ENCODE measurements at places on chromosomes 1 and 21.

GRCh38 chr1:21774835-21775549 is 8.0 kb downstream of the USP48 start:
- no peak for DNase-seq

DNA sequence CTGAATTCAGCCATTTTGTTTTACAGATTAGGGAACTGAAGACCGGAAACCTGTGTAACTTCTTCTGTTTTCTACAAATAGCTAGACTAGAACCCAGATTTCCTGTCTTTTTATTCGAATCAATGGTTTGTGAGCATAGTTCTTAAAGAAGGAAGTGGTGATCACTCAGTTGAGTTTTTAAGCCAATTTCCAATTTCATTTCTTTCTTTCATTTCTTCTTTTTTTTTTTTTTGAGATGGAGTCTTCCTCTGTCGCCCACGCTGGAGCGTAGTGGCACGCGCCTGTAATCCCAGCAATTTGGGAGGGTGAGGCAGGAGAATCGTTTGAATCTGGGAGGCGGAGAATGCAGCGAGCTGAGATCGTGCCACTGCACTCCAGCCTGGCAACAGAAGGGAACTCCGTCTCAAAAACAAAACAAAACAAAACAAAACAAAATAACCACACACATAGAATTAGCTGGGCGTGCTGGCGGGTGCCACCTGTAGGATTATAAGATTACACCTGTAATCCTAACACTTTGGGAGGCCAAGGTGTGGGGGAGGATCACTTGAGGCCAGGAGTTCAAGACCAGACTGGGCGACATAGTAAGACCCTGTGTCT is 3.0 kb upstream of the MDM4 start:
- no peak for DNase-seq

DNA sequence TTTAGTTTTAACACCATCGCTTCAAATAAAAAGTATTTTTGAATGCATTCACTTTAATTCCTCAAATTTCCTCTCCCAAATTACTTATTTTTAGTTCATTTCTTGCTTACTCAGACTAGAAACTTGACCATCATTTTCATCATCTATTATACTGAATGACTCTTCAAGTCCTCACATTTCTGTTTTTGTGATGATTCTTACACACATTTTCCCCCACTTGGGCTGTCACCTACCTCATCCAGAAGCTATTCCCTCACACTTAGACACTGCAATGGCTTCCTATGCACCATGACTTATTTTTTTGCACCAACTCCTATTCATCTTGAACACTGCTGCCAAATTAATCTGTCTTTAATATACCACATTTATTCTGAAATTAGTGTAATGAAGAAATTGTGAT is 239.6 kb upstream of the DUSP10 start:
- no peak for DNase-seq

DNA sequence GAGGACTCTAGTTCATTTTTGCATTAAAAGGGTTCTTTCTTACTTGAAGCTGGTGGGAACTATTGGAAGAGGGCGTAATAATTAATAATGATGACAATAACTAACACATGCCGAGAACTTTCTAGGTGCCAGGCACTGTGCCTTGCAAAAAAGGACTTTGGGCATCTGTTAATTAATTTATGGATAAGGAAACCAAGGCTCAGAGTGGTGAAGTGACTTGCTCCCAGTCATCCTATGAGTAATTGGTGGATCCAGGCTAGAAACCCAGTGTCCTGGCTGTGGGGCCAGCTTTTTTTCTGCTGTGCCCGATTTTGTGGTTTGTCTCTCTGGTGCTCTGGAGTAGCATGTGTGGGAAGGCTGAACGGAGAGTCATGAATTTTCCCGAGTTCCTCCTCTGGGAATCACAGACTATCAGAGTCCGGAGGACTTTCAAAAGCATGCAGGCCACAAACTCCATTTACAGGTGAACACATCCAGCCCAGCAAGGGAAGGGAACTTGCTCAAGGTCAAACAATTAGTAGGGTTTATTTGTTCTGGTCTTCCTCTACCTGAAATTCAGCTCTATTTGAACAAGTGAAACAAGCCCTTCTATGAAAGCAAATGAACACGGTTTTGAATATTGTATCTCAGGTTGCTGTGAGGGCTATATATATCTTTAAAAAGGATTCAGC is 23.4 kb downstream of the ROR1 start:
- no peak for DNase-seq

- DNase-seq, result no peak
Observed at GRCh38 chr21:44050276-44050675, 38.2 kb downstream of the TRAPPC10 start.

DNA sequence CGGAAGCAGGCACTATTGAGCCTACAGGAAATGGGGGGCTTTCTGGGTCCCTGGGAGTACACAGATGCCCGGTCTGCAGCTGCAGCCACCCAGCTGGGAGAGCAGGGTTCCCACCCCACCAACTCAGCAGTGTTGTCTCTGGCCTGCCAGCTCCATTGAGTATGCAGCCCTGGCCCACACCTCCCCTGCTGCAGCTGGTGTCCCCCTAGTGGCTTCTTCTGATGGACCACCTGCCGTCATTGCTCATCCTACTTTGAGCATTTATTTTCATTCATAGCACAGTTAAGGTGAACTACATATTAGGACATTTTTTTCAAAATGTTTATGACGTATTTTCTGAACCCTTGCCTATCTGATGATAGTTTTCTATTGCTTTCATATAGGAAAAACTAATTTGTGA is 189.8 kb upstream of the LYPLAL1 start:
- no peak for DNase-seq

DNA sequence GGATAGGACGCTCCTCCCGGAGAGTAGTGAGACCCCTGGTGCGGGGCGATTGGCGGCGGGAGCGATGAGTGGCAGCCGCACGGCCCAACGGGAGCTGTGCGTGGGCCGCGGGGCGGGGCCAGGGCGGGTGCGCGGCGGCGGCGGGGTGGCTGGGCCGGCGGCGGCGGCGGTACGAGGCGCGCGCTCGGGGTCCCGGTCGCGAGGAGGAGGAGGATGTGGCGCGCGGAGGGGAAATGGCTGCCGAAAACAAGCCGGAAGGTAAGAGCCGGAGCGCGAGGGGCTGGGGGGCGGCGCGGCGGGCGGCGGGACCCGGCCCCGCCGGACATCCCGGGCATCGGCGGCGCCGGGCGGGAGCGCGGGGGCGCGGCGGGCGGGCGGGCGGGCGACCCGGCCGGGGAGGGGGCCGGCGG is at the start of gene CAMTA1:
CAMTA1 (plus strand) TSS at position 137 of the 410 bp plus-strand sequence; CDS start at position 214, 77 bp downstream.
- no peak for DNase-seq

- DNase-seq, result no peak
Observed at GRCh38 chr1:1599030-1599934, 653 bp downstream of the FNDC10 start.

GRCh38 chr1:108828074-108828961 is 28.6 kb downstream of the AKNAD1 start:
- peak; percentile 30 for DNase-seq

DNA sequence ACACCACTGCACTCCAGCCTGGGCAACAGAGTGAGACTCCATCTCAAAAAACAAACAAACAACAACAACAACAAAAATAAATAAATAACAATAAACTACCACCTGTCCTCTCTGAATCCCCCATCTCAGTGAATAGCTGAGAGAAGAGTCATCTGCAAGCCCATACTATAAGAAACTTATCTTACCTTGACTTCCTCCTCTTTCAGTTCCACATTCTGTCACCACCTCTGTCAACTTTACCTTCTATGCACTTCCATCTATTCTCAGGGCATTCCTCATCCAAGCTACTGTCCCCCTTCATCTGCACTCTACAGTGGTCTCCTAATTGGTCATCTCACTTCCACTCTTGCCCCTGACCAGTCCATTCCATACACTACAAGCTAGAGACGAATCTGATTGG is 58.1 kb downstream of the KIAA0040 start:
- no peak for DNase-seq

DNA sequence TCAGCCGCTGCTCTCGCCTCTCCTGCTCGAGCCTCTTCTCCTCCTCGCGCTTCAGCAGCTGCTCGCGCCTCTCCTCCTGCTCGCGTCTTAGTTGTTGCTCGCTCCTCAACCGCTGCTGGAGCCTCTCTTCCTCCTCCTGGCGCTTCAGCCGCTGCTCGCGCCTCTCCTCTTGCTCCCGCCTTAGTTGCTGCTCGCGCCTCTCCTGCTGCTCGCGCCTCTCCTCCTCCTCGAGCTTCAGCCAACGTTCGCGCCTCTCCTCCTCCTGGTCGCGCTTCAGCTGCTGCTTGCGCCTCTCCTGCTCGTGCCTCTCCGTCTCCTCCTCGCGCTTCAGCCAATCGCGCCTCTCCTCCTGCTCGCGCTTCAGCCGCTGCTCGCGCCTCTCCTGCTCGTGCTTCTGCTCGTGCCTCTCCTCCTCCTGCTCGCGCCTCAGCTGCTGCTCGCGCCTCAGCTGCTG is 3.7 kb downstream of the TCHH start:
- DNase-seq, result no peak

- DNase-seq, result no peak
Observed at GRCh38 chr1:147757015-147757990, 3.1 kb downstream of the GJA5 start.

DNA sequence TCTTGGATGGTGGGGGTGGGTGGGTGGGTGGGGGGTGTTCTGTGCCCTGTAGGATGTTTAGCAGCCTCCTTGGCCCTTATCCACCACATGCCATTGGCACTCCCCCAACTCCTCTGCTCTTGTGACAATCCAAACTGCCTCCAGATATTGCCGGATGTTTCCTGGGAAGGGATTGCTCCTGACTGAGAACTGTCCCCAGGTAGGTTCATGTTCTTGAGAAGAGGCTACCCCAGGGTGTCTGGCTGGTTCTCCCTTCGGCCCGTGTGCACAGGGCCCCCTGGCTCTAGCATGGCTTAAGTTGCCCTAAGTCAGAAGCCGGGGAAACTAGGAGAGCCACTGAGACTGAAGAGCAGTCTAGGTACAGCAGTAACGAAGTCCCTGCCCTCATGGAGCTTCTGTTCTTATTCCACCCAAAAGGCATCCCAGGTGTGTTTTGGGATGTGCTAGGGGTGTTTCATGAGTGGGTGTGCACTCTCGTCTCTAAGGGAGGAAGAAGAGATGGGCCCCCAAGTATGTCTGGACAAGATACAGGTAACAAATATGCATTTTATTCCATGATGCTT is 19.8 kb upstream of the THRAP3 start:
- no peak for DNase-seq

GRCh38 chr1:20158358-20159070 is 19.4 kb downstream of the PLA2G2F start:
- no peak for DNase-seq

DNA sequence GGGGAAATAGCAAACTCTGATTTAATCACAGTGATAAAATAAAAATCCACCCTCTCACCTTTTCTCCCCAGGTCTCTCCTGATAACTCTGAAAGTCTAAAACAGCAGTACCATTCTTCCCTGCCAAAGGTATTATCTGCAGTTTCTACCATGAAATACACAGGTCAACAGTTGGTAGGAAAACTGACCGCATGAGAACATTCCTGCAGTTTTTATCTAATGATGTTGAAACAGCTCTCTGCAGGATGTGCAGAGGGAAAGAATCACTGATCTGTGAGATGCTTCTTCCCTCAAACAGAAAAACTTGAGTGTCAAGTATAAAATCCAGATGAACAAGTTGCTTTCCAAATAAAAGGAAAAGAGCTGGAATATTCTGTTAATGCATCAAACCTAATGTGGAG is 39.1 kb downstream of the KCNJ6 start:
- no peak for DNase-seq

DNA sequence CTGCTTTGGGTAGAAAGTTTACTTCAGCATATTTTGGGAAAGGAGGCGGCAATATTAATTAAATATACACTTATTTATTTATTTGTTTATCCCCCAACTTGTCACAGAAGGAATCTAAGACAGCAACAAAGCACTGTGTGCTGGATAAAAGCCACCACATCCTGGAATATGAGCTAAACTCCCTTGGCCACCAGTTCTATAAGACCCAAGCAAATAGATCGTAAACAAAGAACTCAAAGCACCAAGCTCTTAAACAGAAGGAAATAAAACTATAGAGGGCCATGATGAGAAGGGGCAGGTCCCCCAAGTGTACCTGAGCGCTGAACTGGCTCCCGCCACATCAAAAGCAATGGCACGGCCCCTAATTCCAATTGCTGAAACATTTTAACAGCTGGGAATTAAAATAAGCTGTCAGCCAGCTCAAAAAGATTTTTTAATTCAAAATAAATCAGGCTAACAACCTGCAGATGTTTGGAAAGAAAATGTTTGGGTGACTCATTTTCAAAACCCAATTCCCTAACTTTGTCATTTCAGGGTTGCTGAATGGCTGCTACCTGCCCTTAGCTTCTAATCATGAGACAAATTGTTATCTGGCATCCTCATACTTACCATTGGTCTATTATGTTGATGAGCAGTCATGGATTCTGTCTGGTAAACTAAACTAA is 127.1 kb downstream of the SLC30A10 start:
- DNase-seq, result no peak

- DNase-seq, result no peak
Observed at GRCh38 chr1:172308577-172308976, 111.9 kb upstream of the C1orf105 start.

GRCh38 chr1:212640223-212640878 is 31.8 kb downstream of the ATF3 start:
- DNase-seq, result no peak

GRCh38 chr1:61361931-61362330 is 279.6 kb downstream of the NFIA start:
- DNase-seq, result no peak

DNA sequence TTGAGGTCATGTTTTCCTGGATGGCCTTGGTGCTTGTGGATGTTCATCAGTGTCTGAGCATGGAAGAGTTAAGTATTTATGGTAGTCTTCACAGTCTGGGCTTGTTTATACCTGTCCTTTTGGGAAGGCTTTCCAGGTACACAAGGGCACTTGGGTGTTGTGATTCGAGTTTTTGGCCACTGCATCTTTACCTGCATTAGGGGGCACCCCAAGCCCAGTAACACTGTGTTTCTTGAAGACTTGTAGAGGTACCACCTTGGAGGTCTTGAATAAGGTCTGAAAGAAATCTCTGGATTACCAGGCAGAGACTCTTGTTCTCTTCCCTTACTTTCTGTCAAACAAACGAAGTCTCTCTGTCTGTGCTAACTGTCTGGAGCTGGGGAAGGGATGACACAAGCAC is 34.4 kb upstream of the ROR1 start:
- DNase-seq, result no peak

DNA sequence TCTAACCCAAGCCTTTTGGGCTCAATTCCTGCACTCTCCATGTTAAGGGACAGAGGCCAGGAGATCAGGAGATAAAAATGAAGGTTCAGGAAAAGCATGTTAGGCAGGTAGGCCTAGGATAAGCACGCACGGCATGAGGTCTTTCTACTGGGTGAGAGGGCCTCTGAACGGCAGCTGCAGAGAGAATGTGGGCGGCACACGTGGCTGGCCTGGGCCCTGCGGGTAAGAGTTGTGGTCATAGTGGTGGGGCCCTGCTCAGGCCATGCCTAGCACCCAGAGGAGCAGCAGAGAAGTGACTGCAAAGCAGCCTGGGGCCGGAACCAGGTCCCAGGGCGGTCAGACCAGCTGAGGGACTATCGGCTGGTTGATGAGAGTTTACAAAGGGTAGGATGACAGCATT is 7.5 kb upstream of the FOXO6 start:
- DNase-seq, result no peak

DNA sequence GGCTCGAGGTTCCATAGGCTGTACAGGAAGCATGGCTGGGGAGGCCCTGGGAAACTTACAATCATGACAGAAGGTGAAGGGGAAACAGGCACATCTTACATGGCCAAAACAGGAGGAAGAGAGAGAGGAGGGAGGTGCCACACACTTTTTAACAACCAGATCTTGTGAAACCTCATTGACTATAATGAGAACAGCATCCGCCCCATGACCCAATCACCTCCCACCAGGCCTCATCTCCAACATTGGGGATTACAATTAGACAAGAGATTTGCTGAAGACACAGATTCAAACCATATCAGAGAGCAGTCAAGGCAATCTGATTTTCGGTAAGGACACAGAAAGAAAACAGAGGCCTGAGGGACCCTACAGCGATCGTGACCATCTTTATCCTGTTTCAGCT is 41.7 kb downstream of the TNFRSF9 start:
- no peak for DNase-seq

All from stimulated activated CD4-positive, alpha-beta T cell treated with anti-CD3 and anti-CD28 coated beads, Interleukin-1b, Interleukin-23, amount 100 ng/mL, for 1 hour (primary cell).